ENCODE measurements at places on chromosomes 3 and 15.
A peak's percentile ranks its signal among the peaks of the same experiment; 100 is the strongest.

- DNase-seq = no peak
These were observed 208.7 kb upstream of the CDIN1 start for GRCh38 chr15:36370731-36371112.

GRCh38 chr3:35708394-35709271 lies 69.3 kb downstream of the ARPP21 start:
- DNase-seq = no peak

DNA sequence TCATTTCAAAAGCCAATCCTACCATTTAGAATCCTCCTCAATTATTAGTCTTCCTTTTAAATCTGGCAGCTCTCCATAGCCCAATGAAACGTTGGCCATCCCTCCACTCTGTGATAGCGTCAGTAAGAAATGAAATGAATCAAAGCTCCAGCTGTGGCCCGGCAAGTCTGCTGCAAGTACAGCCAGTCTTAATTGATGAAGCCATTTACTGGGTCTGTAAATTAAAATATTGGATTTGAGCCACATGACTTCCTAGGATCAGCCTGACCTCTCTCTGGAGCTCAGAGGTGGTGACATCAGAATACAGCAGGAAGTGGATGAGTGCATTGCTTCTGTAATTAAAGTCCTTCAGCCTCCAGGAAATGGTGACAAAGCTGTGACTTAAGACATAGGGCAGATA lies 347.0 kb upstream of the LMCD1 start:
- DNase-seq = no peak

- no peak for DNase-seq
These were observed 23.2 kb downstream of the SENP8 start for GRCh38 chr15:72141171-72142084.

GRCh38 chr15:99970891-99971430 lies 237.7 kb upstream of the LYSMD4 start:
- DNase-seq = no peak

DNA sequence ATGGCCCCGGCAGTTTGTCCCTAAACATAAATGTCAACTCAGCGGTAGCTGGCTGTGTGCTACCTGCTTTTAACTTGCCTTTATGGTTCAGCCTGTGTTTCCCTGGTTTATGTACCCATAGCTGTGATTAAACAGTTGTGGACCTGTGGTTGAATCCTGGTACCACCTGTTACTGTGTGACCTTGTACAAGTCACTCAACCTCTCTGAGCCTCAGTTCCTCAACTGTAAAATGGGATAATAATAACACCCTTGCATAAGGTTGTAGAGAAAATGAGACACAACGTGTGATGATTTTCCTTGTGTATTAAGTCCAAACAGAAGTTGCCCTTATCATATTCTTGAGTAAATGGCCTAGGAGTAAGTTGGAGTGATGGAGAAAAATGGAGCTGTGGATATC lies 6.3 kb downstream of the GALNT15 start:
- DNase-seq = no peak

DNA sequence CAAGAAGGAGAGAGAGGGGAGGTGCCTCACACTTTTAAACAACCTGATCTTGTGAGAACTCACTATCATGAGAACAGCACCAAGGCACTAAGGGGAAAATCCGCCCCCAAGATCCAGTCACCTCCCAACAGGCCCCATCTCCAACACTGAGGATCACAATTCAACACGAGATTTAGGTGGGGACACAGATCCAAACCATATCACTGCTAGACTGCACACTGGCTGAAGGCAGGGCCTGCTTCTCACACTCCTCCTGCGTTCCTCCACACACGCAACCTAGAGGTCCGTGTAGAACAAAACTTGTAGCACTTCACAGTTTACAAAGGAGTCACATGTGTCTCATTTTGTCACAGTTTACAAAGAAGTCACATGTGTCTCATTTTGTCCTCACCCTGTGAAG lies 97.8 kb downstream of the DAPK2 start:
- no peak for DNase-seq

- DNase-seq = no peak
These were observed 580.2 kb downstream of the NLGN1 start for GRCh38 chr3:173977747-173978146.

GRCh38 chr3:126321490-126321889 lies 35.7 kb downstream of the KLF15 start:
- DNase-seq = no peak

DNA sequence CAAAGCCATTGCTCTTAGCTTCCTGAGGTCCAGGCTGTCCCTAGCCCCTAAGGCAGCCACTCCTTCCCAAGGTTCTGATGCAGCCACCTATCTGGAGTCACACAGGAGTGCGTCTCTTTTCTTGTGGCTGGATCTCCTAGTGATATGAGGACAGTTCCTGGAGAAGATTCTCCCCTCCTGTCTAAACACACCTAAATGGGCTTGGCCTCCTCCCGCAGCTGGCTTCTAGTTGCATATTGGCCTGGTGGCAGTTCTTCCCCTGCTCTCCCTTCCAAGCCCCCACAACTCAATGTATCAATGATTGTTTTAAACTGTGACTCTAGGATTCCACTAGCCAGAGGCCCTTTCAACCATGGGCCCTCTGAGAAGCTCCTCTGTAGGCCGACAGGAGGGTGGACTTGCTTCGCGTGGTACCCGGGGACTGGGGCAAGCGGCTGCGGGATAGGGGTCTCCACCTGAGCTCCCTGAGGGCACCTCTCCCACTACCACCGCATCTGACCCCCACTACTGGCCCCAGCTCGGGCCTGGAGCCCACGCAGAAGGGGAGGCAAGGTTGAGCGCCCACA lies 1.4 kb downstream of the ITGA11 start:
- no peak for DNase-seq

DNA sequence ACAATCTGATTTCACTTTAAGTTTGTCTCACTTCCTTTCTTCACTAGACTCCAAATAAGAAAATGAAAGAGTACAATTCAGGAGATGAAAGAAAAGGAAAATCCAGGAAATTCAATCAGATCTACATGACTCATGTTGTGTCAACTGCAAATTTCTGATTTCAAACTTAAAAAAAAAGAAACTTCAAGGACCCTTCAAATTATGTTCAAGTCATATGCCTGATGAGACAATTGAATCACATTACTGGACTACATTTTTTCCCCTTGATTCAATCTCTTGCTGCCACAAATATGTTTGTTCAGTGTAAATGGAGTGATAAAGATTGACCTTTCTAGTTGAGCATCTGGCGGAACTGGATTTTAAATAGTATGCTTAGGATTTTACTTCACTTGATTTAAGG lies 37.4 kb downstream of the FRMD5 start:
- no peak for DNase-seq

DNA sequence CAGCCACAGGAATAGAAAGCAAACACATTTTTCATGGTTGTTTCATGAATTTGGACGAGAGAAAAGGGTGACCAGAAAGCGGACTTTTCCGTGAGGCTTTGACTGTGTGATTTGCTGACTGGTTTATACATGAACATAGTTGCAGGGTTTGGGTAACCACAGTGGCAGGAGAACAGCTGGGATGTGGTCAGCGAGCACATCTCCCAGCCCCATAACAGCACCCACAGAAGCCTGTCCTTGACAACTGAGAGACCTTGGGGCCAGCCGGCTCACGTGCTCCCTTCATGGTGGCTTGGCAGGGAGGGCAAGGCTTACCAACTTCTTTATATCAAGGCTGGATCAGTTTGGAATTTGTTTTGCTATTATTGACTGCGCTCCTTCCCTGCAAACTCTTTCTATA lies 13.2 kb upstream of the RGMA start:
- no peak for DNase-seq

DNA sequence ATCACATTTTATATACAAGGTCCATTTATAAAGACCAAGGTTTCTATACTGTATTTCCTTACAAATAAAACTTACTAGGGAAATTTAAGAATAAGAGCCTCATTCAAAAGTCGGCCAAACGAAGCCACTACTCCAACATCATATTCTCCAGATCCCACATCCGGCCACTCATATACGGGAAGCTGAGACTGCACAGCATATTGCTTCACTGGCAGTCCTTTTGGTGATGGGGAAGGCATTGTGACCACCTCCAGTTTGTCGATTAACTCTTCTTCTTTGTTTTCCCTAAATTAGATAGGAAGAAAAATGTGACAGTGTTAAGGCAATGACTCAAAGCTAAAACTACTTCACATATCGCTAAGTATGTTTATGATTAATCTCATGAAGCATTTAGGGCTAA lies 2.7 kb downstream of the MTFMT start:
- DNase-seq = no peak

- peak; percentile 24 for DNase-seq
These were observed 26.3 kb downstream of the NR2F2 start for GRCh38 chr15:96356494-96357455.

- no peak for DNase-seq
These were observed 281.0 kb downstream of the KLF13 start for GRCh38 chr15:31607656-31608055.

GRCh38 chr3:65503776-65504175 lies 534.9 kb downstream of the MAGI1 start:
- no peak for DNase-seq

DNA sequence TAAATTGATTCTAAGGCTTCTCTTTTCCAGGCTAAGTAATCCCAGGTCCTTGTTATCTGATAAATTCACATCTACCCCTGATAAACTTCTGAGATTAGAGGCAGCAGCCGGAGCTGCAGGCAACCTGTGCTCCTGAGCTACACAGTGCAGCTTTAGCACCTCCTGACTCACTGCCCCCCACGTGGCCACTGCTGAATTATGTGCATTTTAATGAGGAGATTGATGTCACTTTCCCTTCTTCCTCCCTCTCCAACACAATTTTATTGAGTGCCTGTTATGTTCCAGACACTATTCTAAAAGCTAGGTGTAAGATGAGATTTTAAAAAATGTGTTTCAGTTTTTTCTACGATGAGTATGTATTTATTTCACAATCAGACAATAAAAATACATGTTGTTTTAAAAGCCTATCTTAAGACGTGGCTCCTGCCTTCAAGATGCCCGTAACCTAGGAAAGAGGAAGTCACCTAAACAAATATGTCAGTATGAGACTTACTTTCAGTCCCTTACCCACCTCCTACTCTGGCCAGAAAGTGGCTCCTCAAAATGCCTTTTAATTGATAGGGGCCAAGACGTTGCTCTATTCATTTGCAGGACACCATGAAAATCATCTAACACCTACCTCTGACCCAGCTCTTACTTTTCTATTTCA lies 161.5 kb upstream of the PFN2 start:
- DNase-seq = no peak

DNA sequence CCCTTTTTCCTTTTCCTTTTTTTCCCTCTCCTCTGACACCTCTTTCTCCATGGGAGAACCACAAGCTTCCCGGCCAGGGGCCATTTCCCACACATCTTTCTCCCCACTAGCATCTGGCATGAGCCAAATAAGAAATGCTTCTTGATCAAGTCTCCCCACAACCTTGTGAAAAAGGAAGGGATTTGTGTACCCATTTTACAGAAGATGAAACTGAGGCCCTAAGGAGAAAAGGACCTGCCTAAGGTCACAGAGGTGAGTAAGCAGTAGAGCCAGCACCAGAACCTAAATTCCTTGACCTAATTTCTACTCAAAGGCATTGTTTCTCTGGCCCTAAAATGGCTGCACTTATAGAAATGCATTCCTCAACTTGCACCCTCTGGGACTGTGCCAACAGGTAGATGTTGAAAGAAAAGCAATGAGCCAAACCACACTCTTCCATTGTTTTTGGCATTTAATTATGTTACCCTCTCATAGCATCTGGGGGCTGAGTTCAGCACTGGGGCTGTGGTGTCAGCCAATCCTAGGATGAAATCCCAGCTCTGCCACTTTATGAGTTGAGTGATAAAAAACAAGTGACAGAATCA lies 81.7 kb upstream of the TLE3 start:
- no peak for DNase-seq

- DNase-seq = no peak
These were observed at the start of gene TM4SF1 for GRCh38 chr3:149377408-149378364. Gene TM4SF1, minus strand, starts transcription at chr3:149377649. Its CDS starts 102 bp downstream, at chr3:149377547.

DNA sequence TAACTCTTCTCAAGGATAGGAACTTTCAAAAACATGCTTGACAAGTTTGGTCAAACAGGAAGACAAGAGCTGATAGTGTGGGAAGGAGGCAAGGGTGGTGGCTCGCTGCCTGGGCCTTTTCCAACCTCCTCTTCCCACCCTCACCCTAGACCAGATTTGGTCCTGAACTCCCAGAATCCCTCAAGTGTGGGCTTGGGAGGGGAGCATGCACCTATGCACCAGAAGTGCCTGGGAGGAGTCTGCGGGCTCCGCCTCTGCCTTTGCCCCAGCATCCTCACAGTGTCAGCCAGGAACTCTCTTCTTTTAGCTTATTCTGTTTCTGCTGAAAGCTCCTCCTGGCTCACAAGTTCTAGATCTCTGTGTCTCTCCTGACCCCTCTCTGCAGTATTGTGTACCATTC lies 126.2 kb upstream of the MRPS22 start:
- DNase-seq = no peak

DNA sequence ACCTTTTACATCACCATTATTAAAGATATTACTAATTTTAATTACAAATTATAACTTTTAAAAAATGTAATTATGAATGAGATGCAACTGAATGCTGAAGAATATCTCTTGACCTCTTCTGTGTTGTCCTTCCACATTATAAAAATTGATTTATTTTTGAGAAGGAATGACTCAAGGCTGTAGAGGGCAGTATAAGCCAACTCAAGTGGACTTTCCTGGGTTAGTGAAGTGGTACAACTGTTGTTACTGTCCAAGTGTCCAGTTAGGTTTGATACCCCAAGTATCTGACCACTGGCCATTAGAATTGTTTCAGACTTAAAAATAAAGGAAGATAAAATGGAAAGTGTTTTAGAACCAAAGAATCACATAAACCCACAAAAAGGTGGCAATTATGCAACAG lies 51.9 kb downstream of the BBX start:
- DNase-seq = no peak

DNA sequence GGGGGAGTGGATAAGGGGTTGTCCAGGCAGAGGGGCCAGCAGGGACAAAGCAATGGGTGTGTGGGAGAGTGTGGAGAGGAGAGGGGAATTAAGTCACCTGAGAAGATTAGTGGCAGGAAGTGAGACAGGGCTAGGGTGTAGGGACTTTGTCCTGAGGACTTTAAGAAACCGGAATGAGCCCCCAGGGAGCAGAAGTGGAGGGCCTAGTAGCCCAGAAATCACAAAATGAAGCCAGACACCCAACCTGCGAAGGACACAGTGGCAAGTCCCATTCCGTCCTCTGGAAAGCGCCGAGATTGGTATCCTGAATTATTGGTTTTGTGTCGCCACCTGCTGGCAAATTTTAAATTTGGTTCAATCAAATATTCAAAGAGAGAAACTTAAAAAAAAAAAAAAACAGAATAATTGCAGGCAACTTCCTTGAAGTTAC lies 78.0 kb upstream of the SLC25A36 start:
- peak; percentile 8 for DNase-seq
